ENCODE measurements at places on chromosomes 11 and 22.

GRCh38 chr11:64924910-64925284 is 408 bp downstream of the PPP2R5B start:
- DNase-seq, result no peak

DNA sequence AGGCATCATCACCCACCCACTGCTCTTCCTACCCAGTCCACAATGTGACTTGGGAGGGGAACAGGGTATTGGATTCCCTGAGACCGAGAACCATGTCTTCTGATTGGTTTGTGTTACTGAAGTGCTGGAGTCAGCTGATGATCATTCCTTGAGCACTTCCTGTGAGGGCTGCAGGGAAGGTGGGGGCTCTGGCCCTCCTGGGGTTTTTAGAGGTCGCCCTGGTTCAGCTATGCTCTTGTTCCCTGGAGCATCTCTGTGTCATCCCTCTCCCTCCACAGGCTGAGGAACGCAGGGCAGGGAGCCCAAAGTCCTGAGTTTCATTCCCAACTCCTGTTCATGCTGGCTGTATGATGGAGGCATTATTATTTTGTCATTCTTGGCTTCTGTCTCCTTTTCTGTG is 6.7 kb downstream of the ZC3H7B start:
- DNase-seq, result no peak

DNA sequence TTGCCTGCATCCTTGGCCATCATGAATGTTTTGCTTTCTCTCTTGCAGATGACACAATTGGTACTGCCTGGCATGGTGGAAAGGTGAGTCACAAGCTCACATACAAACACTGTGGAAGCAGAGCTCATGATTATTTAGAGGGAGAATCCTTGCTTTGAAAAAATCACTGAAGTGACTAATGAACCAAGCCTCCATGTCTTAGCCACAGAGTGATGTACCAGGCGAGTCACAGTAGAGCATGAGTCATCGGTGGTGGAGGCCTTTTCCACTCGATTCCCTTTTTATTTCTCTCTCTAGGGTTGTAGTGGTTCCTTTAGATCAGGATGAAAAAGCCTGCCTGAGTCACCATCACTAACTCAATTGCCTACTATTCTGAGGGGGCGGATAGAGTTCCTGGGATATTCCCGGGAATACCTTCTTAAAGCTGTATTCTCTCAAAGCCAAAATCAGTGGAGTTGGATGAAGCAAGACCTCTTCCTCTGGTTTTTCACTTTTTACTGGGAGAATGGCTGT is 49.6 kb upstream of the ALKBH3 start:
- DNase-seq, result peak; percentile 7

DNA sequence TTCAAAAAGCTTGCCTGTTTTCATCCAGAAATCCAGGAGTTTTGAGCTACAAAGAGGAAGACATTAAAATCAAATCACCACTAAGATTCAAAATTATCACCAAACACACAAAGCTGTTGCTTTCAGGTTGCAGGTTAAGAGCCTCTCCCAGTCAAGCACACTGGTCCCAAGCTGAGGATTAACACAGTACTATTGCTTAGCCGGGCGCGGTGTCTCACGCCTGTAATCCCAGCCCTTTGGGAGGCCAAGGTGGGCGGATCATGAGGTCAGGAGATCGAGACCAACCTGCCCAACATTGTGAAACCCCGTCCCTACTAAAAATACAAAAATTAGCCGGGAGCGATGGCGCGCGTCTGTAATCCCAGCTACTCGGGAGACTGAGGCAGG is 1165.1 kb downstream of the LRRC4C start:
- DNase-seq, result no peak

- no peak for DNase-seq
Measured at GRCh38 chr22:30275625-30276024, 9.0 kb upstream of the OSM start.

DNA sequence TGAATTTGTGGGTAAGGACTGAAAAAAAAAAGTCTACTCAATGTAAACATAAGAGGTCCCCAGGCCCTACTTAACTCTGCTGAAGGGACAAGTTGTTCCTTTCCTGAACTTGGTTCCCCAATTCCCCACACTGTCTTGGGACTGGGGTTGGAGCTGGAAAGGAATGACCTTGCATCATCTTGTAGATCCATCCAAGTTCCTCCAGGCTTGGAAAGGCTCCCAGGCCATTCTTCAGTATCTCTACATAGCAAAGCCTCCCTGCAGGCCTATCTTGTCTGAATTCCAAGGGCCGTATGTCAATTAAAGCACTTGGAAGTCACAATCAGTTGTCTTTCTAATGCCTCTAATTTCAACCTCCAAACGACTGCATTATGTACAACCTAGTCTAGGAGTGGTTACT is 361.2 kb downstream of the TMEM135 start:
- DNase-seq, result no peak

GRCh38 chr11:75570559-75571139 is 8.6 kb downstream of the SERPINH1 start:
- DNase-seq, result no peak

- DNase-seq, result no peak
Measured at GRCh38 chr11:5065027-5065426, 4.3 kb upstream of the OR52E1 start.

- no peak for DNase-seq
Measured at GRCh38 chr22:21734540-21735199, 924 bp downstream of the YPEL1 start.

DNA sequence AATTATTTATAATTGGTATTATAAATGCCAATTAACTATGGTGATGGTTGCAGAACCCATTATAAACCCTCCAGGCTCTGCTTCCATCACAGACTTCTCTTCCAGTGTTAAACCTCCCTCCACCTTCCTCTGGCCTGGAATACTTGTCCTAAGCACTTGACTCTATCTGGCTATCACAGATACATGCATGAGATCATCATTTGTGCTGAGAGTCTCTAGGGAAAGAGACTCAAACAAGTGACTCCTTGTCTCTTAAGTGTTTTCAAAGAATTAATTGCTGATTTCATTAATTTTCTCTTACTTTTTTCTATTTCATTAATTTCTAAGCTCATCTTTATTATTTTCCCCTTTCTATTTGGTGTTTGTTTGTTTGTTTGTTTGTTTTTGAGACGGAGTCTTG is 29.1 kb downstream of the RTL6 start:
- no peak for DNase-seq
